ENCODE measurements at places on chromosomes 1 and 21. TPM values are rescaled to one million over a fixed set of nuclear protein-coding genes. Genes with fewer than 3 reads are reported as not detected.
A peak's percentile ranks its signal among the peaks of the same experiment; 100 is the strongest.

CYP4X1 gene
- total RNA-seq: not detected

AZIN2 gene
- 4.1 TPM for total RNA-seq

KIFAP3 gene
- 31.0 TPM for total RNA-seq

LRRN2 gene
- not detected for total RNA-seq

AMPD1 gene
- not detected for total RNA-seq

ANGPTL3 gene
- not detected for total RNA-seq

UMODL1 gene
- 0.14 TPM for total RNA-seq

SYT2 gene
- total RNA-seq: not detected

GRCh38 chr21:45377866-45378257 is 27.1 kb upstream of the COL18A1 start:
- H3K36me3 ChIP-seq: no peaks in the 10 kb centered on the region
- H3K4me3 ChIP-seq: no peak overlapping the region
- no peaks in the 10 kb centered on the region for H3K27me3 ChIP-seq

GRCh38 chr1:59272507-59272906 is 24.4 kb upstream of the FGGY start:
- H3K4me1 ChIP-seq: no peaks in the 10 kb centered on the region
- no peak overlapping the region for H3K4me3 ChIP-seq
- no peaks in the 10 kb centered on the region for H3K36me3 ChIP-seq
- no peak overlapping the region for H3K27ac ChIP-seq
- DNase-seq: no peak

GRCh38 chr21:36735724-36736320 is 36.9 kb downstream of the SIM2 start:
- no peak for DNase-seq
- H3K27me3 ChIP-seq: no peaks in the 10 kb centered on the region
- no peak overlapping the region for H3K27ac ChIP-seq

GRCh38 chr1:85201340-85202091 is 700 bp upstream of the SYDE2 start:
- peaks cover 9% of the 10 kb centered on the region for H3K4me1 ChIP-seq
- H3K27ac ChIP-seq: no peak overlapping the region
- peak overlapping the region; percentile 37 for H3K4me3 ChIP-seq
- peaks cover 33% of the 10 kb centered on the region for H3K27me3 ChIP-seq
- H3K36me3 ChIP-seq: no peaks in the 10 kb centered on the region

- H3K4me3 ChIP-seq: no peak overlapping the region
- peaks cover 13% of the 10 kb centered on the region for H3K4me1 ChIP-seq
- H3K36me3 ChIP-seq: peaks cover 3% of the 10 kb centered on the region
- no peak overlapping the region for H3K27ac ChIP-seq
- H3K27me3 ChIP-seq: no peaks in the 10 kb centered on the region
- no peak for DNase-seq
Observed at GRCh38 chr1:41519667-41520066, 35.2 kb upstream of the EDN2 start.

GRCh38 chr1:88892357-88892877 is 1.1 kb upstream of the GTF2B start:
- H3K36me3 ChIP-seq: no peaks in the 10 kb centered on the region
- H3K27ac ChIP-seq: peak overlapping the region; percentile 97
- peaks cover 5% of the 10 kb centered on the region for H3K4me1 ChIP-seq
- peak; percentile 54 for DNase-seq
- H3K4me3 ChIP-seq: peak overlapping the region; percentile 97
- H3K27me3 ChIP-seq: no peaks in the 10 kb centered on the region

GRCh38 chr1:231733672-231734071 is 107.1 kb downstream of the DISC1 start:
- H3K36me3 ChIP-seq: no peaks in the 10 kb centered on the region
- H3K27me3 ChIP-seq: no peaks in the 10 kb centered on the region
- H3K4me3 ChIP-seq: no peak overlapping the region
- no peak for DNase-seq
- H3K4me1 ChIP-seq: no peaks in the 10 kb centered on the region

- H3K4me1 ChIP-seq: peaks cover 12% of the 10 kb centered on the region
- H3K27ac ChIP-seq: peak overlapping the region; percentile 18
- no peak overlapping the region for H3K4me3 ChIP-seq
- no peaks in the 10 kb centered on the region for H3K36me3 ChIP-seq
- no peaks in the 10 kb centered on the region for H3K27me3 ChIP-seq
- no peak for DNase-seq
Observed at GRCh38 chr1:111347026-111347425, 56.4 kb downstream of the CHIA start.

DNA sequence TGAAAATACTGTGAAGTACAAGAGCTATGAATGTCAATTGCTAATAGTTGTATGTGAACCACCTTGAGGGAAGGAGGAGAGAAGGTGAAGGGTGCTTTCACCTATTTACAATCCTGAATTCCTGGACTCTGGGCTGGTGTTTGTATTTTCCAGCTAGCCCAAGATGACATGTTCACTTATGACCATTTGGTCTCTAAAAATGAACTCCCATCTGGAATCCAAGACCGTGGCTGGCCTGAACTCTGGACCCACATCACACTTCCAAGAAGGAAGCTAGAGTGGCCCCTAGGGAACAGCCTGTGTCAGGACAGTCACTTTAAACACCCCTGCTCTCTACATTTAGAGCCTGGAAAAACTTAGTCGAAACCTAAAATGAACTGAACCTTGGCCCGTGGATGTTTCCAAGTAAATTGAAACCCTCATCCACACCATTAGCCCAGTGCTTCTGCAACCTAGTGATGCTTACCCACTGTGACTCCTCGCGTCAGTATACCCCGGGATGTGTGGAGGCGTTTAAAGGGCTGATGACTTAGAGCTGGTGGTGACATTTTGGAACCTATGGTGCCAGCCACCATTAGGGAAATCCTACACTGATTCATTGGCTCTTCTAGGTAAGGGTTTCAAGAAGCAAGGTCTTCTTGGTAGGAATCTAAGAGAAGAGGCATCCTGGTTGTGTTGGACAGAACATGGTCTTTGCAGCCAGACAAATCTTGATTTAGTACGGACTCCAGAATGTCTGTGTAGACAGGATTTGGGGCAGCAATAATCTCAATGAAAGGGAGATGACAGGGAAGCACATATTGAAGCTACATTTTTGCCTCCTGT is 171.5 kb upstream of the IRF2BP2 start:
- peaks cover 33% of the 10 kb centered on the region for H3K27me3 ChIP-seq
- no peaks in the 10 kb centered on the region for H3K36me3 ChIP-seq
- no peak overlapping the region for H3K27ac ChIP-seq
- DNase-seq: no peak

DNA sequence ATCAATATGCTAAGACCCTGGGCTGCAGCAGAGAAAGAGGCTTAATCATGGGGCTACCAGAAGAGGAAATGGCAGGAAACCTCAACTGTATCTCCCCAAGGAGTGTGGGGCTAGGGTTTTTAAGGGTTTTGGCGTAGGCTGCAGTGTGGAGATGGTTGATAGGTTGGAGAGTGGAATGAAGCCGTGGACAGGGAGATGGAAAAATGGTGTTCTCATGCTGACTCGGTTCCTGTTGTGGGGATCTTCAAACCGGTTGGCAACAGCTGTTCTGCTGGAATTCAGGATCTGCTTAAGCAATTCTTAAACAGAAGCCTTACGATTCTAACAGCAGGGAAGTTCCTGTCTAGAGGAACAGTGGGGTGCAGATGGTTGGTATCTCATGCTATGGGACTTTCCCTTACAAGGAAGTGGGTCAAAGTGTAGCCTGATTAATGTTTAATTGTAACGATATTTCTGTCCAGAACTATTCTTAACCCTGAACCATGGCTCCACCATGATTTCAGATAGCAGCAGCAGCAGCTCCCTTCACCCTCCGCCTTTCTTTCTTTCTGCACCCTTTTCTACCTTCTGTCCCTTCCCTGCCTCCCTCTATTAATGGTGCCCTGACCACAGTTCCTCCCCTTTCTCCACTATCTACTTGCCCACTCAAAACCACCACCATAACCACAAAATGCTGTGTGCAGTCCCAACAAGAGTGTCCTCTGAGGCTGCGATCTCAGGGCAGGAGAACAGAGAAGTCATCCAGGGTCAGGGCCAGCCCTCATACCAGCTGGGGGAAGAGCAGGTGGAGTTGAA is 30.8 kb downstream of the RSPH1 start:
- H3K27me3 ChIP-seq: no peaks in the 10 kb centered on the region
- no peak overlapping the region for H3K27ac ChIP-seq
- H3K36me3 ChIP-seq: no peaks in the 10 kb centered on the region
- DNase-seq: peak; percentile 60
- peaks cover 54% of the 10 kb centered on the region for H3K4me1 ChIP-seq

DNA sequence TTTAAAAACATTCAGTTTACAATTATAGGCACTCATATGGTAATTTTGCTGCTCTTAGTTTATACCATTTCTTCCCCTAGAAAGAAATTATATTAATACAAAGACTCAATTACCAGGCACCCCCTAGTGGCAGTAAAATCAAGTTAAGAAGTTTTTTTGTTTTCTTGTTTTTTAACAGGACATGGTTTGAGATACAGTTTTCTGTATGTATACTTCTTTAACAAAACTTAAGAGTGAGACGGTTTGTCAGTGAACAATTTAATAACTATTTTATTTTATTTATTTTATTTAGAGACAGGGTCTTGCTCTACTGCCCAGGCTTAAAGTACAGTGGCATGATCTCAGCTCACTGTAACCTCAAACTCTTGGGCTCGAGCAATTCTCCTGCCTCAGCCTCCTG is 224.6 kb downstream of the FAF1 start:
- no peak overlapping the region for H3K4me3 ChIP-seq
- peak; percentile 25 for DNase-seq
- peaks cover 9% of the 10 kb centered on the region for H3K36me3 ChIP-seq
- H3K27ac ChIP-seq: no peak overlapping the region
- no peaks in the 10 kb centered on the region for H3K27me3 ChIP-seq

- H3K27ac ChIP-seq: no peak overlapping the region
- no peaks in the 10 kb centered on the region for H3K4me1 ChIP-seq
- no peaks in the 10 kb centered on the region for H3K27me3 ChIP-seq
- DNase-seq: no peak
- H3K4me3 ChIP-seq: no peak overlapping the region
Observed at GRCh38 chr1:221268295-221268694, 389.1 kb downstream of the HLX start.

DNA sequence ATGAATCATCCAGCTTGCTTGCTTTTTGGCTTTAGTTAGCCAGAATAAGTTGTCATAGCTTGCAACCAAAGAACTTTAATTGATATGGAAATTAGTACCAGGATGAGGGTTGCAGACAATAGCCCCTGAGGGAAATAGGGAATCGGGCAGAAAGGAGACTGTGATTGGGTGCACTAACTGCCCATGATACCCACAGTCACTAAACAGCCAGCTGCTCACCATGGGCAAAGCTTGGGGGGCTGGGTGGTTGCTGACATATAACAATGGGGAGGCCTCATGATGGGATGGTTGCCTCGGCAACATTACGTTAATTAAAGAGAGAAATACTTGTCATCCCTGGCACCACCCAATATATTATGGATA is 17.8 kb upstream of the PLA2G2E start:
- no peak for DNase-seq
- no peaks in the 10 kb centered on the region for H3K27me3 ChIP-seq
- no peaks in the 10 kb centered on the region for H3K36me3 ChIP-seq
- H3K4me1 ChIP-seq: no peaks in the 10 kb centered on the region
- H3K27ac ChIP-seq: no peak overlapping the region
- no peak overlapping the region for H3K4me3 ChIP-seq

DNA sequence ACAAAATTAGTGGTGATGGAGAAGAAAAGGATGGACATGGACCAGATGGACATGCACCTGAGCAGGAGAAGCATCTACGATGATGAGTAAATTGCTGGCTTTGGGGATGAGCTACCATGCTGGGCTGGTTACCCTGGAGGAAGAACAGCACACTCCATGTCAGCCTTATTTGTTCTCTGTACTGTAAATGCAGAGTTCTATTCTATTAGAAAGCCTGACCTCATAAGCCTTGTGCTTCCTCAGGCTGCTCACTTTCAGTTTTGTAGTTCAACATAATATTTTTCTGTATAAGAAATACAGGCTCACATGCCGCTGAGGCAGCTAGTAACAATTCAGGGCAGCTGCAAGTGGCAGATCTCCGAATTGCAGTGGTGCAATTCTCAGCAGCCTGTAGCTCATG is 249.6 kb downstream of the PLA2G4A start:
- no peak for DNase-seq
- H3K4me3 ChIP-seq: no peak overlapping the region
- no peaks in the 10 kb centered on the region for H3K27me3 ChIP-seq
- no peaks in the 10 kb centered on the region for H3K36me3 ChIP-seq
- H3K4me1 ChIP-seq: no peaks in the 10 kb centered on the region
- no peak overlapping the region for H3K27ac ChIP-seq

DNA sequence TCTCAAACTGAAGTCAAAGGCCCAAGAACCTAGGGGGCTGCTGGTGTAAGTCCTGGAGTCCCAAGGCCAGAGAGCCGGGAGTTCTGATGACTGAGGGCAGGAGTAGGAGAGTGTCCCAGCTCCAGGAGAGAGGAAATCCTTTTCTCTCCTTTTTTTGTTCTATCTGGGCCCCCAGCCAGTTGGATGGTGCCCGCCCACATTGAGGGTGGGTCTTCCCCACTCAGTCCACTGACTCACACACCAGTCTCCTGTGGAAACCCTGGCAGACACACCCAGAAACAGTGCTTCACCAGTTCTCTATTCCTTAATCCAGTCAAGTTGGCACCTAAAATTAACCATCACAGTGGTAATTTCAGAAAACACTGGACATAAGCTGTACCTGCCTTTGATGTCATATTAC is 12.7 kb upstream of the WDR26 start:
- H3K4me3 ChIP-seq: no peak overlapping the region
- H3K27me3 ChIP-seq: no peaks in the 10 kb centered on the region
- no peak for DNase-seq
- H3K27ac ChIP-seq: no peak overlapping the region
- H3K36me3 ChIP-seq: no peaks in the 10 kb centered on the region

DNA sequence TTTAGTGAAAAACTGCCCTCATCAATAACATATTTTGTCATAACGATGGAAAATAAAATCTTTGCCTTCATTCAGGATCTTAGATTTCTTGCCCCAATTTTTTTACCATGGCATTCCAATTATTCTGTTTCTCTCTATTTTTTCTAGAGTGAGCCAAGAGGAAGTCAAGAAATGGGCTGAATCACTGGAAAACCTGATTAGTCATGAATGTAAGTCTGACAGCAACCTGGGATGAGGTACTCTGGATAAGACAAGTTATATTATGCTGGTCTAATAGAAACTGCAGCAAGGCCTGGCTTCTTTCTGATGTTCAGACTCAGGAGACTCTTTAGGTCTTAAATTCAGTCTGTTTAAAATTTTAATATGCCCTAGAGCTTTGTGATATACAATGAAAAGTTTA is 3.5 kb downstream of the RGS4 start:
- no peak for DNase-seq
- no peak overlapping the region for H3K4me3 ChIP-seq
- H3K36me3 ChIP-seq: no peaks in the 10 kb centered on the region
- no peak overlapping the region for H3K27ac ChIP-seq
- no peaks in the 10 kb centered on the region for H3K4me1 ChIP-seq
- peaks cover 7% of the 10 kb centered on the region for H3K27me3 ChIP-seq

DNA sequence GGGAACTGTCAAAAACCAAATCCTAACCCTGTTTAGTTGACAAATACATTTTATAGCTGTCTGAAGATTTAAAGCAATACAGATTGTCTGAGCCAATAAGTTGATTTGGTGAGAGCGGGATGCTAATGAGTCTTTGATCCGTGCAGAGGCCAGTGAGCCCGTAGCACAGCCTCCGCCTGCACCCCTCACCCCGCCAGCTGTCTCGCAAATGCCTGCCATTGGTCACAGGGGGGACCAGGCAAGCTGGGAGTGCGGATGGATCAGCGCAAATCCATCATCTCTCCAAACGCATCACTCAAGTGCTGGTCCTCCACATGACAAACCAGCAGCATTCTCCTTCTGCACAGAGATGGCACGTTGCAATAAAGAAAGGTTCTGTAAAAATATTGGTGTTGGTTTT is 51.0 kb downstream of the ZBTB18 start:
- H3K27ac ChIP-seq: no peak overlapping the region
- peaks cover 7% of the 10 kb centered on the region for H3K27me3 ChIP-seq
- no peak overlapping the region for H3K4me3 ChIP-seq
- no peak for DNase-seq
- H3K36me3 ChIP-seq: no peaks in the 10 kb centered on the region
- no peaks in the 10 kb centered on the region for H3K4me1 ChIP-seq

Data from natural killer cell (primary cell).